ENCODE measurements at places on chromosomes 2 and 18. TPM values are rescaled to one million over a fixed set of nuclear protein-coding genes. Genes with fewer than 3 reads are reported as not detected.

LBX2 gene
- 1.3 TPM for total RNA-seq

MC2R gene
- total RNA-seq, result not detected

PAIP2B gene
- total RNA-seq, result 4.2 TPM

SPHKAP gene
- not detected for total RNA-seq

CDH2 gene
- total RNA-seq, result not detected

IL1RL1 gene
- not detected for total RNA-seq

DOK1 gene
- 38.3 TPM for total RNA-seq

- no peak for DNase-seq
Measured at GRCh38 chr2:30894498-30895119, 87.4 kb upstream of the CAPN13 start.

DNA sequence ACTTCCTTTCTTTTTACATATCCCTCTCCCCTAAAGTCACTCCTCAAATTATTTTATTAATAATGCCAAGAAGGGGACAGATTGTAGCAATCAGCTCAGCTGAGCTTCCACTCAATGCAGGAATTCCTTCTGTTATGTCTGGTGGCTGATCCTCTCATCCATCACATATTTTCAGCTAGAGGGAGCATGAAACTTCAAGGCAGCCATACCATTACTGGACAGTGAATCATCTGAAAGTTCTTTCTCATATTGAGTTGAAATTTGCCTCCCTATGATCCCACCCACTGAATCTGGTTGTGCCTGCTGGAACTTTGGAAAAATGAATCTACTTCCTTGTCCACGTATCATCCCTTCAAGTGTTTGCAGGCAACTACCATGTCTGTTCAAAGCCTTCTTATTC is 11.2 kb downstream of the ZNF385B start:
- DNase-seq, result no peak

- DNase-seq, result no peak
Measured at GRCh38 chr2:126909781-126910180, 11.1 kb downstream of the TEX51 start.

- no peak for DNase-seq
Measured at GRCh38 chr18:28086670-28087552, 90.0 kb downstream of the CDH2 start.

DNA sequence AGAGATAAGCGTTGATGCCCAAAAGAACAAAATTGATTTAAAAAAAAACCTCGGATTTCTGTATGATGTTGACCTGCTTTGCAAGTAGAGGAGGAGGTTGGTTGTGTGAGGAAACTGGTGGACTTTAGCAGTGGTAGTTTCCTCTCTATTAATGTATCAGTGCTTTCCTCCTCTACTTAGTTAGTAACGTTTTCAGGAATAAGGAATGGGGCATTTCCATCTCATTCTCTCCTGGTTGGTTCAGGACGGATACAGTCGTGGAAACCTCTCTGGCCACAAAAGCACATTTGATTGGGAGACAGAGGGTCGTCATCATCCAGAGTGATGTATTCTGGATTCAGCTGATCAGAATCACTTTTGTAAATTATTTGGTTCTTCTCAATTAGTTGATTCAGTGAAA is 1.5 kb downstream of the FHOD3 start:
- DNase-seq, result no peak

- DNase-seq, result no peak
Measured at GRCh38 chr2:15355386-15355785, 205.7 kb downstream of the NBAS start.

GRCh38 chr2:240512666-240513535 is 44.9 kb downstream of the ANKMY1 start:
- DNase-seq, result no peak

- no peak for DNase-seq
Measured at GRCh38 chr2:38650717-38651116, 15.2 kb upstream of the GALM start.

DNA sequence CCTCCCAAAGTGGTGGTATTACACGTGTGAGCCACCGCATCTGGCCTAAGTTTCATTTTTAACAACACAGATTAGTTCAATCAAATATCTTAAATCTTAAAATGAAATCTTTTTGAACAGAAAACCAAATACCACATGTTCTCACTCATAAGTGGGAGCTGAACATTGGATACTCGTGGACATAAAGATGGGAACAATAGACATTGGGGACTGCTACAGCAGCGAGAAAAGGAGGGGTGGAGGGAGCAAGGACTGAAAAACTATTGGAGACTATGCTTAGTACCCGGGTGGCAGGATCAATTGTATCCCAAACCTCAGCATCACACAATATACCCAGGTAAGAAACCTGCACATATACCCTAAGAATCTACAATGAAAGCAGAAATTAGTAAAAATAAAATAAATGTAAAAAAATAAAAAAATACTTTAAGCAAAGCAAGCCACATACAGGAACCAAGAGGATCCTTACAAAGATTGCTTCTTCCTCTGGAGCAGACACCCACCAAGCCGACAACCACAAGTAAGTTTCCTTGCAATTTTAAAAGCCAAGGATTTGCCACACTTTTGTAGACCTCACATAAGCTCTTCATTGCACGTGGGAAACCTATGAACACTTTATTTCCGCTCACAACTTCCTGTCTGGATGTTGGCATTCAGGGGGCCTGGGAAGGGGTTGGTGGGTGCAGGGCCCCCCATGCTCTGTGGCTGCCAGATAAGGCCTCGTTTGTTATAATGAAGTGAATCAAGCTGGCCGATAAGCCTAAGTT is 147.9 kb downstream of the MYCN start:
- no peak for DNase-seq

DNA sequence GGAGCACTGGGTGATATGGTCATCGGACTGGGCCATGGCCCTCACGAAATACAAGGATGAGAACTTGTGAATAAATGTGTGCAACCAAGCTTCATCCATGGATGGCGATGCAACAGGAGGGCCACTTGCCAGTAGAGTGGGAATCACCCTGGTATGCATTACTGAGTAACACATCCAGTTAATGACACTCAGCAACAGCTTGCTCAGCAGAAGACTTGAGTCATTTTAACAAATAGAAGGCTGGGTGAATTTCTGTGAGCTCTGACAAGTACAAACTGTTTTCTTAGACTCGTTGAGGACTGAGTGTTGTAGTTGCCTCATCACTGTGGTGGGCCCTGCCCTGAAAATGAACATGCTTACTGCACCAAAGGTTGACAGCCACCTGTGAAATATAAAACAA is 221.6 kb downstream of the NCKAP5 start:
- no peak for DNase-seq

- no peak for DNase-seq
Measured at GRCh38 chr2:145692971-145693478, 1173.1 kb upstream of the ZEB2 start.

DNA sequence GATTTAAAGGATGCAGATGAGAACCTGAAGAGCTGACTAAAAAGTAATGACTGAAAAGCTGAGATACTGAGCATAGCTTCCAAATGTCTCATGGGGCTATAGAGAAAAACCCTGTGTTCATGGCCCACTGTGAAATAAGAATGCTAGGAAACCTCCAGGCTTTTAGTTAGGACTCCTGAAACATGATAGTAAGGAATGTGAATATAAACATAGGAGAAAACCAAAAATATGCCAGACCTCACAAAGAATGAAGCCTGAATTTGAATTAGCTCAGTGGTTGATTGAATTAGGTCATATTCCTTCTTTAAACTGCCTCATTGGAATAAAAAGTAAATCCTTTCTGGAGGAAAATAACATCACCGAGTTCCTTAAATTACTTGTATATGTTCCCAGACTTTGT is 194.5 kb upstream of the NXPH2 start:
- no peak for DNase-seq

DNA sequence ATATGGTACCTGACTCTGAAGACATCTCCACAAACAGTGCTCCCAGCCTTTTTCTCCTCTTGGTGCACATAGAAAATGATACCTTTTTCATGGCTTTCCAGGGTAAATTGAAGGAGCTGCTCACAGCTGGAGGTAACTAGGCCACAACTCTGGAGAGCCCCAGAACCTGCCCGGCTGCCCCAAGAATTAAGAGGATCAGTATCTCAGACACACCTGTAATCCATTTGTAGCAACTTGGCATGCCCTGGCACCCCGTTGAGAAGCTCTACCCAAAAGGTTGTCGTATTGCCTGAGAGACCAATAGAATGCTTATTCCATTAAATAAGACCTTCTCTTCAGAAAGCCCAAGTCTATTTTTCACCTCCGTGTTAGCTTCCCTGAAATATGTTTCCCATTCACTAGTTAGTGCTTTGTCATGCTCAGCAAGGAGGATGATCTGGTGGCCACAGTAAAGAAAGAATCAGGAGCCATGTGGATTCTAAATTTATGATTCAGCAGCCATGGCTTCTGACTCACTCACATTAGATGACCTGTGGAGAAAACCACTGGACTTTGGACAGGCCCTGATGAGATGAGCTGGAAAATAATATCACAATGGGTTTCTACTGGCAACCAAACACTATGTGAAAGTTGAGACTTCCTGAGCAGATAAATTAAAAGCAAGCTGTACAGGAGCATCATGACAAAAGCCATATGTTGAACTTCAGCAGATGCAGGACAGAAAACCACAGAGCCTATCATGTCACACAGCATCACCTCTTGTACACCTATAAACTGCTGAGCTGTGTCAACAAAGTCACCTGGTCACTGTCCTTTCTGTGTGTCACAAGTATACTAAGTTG is 253.3 kb upstream of the OSR1 start:
- DNase-seq, result no peak

DNA sequence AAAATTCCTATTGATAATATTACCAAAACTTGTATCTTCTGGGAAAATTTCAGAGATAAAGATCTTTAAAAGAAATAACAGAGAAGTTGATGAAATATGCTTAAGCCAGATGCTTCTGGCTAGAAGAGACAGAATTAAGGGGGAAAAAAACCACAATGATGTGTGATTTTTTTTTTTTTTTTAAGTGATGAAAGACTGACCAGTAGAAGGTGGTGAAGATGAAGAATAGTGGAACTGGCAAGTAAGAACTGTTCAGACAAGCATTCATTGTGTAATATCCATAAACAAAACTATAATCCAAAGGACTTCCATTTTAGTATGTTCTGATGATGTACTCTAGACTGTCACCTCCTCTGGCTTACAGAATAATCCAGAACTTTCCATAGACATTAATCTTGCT is 89.8 kb downstream of the INO80D start:
- no peak for DNase-seq

- DNase-seq, result no peak
Measured at GRCh38 chr2:197986977-197987376, 182.6 kb downstream of the PLCL1 start.

DNA sequence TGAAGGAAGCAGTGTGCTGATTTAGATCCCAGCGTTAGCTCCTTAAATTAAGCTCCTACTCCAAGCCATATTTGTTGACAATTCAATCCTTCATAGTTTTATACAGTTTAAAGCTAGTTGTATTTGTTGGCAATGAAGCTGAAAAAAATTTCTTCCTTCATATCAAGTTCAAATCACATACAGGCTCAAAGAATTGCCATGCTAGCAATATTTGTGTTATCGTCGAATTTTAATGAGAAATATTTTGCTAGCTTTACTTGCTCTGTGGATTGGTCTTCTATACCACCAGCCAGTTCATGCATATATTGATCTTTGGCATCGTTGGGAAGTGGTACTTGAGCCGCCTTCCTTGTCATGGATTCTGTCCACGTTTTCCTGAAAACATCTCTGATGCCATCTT is 204.6 kb upstream of the HDAC4 start:
- DNase-seq, result no peak

GRCh38 chr2:48424866-48425265 is 105.1 kb upstream of the STON1 start:
- no peak for DNase-seq

DNA sequence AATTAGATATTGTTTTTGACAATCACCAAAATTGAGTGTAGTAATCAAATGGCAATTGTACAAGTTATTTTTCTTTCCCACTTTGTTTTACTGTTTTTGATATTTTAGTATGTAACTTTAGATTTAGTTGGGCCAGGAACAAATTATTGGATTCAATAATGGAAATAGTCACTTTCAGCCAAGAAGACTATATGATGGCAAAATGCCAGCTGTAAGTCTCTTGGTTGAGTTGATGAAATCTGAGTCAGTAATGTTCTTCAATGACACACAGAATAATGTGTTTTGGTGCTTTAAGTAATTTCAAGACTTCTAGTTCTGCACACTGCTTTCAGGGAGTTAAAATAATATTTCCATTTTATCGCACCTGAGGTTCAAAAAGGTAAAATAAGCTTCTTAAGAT is 2022.0 kb upstream of the CELF4 start:
- DNase-seq, result no peak

DNA sequence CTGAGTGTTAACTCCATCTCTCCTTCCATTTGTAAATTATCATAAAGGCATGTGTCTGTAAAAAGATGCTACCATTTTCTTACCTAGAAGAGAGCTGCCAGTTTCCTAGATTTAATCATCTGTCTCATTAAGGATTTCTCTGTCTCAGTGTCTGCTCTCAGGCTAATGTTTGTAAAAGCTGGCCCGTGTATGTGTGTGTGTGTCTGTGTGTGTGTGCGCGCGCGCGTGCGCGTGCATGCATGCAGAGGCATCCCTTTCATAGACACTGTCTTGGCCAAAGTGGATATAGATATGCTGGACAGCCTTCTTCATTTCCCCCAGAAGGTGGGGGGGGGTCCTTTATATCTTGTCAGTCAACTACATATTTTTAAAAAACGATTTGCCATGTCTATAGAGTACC is 18.9 kb downstream of the MGAT5 start:
- DNase-seq, result no peak

DNA sequence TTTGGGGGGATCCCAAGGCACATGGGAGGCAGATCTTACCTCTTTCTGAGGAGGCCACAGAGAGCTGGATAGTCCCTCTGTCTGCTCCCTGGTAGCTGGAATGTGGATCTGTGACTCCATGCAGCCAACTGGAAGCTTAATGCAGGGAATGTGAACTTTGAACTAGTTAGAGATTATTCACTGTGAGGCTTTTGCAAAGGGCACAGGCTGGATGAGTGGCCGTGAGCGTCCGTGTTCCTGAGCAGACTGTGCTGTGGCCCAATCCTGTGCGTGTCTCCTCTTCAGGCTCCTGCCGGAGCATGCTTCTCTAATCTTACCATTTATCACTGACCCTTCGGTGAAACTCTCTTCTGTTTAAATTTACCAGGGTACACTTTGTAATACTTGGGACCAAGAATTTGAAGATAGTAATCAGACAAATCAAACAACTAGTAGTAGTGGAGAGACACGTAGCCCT is 187.6 kb downstream of the PTPRM start:
- DNase-seq, result no peak

DNA sequence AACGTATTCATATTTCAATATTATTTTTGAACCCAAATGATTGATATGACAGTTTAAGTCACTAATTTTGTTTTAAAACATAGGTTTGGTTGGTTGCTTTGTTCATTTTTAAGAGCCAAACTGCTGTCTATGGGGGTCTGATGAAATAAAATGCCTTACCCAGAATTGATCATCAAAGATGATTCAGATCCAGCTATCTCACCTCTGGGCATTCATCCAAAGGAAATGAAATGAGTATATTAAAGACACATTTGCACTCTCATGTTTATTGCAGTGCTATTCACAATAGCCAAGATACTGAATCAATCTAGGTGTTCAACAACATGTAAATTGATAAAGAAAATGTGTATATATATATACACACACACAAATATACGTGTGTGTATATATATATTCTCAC is 326.9 kb upstream of the GULP1 start:
- DNase-seq, result no peak

Data from activated naive CD8-positive, alpha-beta T cell treated with anti-CD3 and anti-CD28 coated beads, Interleukin-2, amount 10 ng/mL, durations not matched to agents 7 days and 5 days (primary cell).